ENCODE measurements at places on chromosomes 11 and 22.

DNA sequence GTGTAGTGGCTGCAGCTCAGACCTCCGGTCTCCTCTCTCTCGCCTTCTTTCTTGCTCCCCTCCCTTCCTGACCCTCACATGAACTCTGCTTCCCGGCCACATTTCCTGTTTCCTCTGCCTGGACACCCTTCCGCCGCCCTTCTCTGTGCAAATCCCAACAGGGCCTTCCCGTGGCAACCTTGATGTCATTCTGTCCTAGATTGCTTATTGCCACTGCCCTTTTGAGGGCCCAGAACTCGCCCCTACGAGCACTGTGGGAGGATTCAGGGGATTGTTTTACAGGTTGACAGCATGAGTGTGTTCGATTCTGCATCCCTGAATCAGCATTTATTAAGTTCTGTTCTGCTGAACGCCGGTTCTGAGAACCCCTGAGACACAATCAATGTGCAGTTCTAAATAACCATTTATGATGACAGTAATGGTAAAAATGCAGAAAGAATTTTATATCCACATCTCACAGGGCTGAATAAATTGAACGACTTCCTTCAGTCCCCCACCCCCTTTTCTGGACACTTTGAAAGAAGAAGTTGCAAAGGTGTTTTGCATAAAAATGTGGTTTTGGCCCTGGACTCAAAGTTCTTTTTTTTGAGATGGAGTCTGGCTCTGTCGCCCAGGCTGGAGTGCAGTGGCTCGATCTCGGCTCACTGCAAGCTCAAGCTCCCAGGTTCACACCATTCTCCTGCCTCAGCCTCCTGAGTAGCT, 6.4 kb downstream of the BATF2 start:
- peak; percentile 54 for DNase-seq

DNA sequence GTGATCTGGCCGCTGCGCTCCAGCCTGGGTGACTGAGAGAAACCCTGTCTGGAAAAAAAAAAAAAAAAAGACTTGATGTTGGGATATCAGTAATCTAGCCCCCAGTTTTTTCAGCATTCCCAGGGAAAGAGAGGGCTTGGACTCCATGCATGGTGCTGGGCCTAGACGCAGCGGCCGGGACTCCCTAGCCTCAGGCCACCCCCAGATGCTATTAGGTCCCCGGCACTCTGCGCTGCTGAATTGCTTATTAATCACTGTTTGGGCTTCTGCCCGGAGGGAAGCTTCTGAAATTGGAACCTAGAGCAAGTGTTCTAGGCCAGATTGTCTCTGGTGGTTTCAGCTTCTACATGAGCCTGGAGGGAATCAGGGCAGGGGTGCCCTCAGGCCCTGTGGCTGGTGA, 39.0 kb downstream of the SLCO2B1 start:
- DNase-seq: no peak

DNA sequence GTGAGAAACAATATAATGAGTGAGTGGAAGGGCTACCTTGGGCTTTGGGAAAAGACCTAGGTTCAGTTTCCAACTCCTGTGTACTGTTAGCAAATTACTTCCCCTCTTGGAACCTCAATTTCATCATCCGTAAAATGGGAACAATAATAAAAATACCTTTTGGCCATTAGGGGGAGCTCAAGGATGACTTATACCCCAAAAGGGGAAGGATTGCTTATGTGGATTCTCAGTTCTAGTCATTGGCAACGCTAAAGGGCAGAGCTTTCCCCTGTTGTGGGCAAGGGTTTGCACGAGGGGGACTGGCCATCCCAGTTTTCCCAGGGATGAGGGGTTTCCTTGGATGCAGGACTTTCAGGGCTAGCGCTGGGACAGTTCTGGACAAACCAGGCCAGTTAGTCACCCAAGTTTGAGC, 3.1 kb upstream of the COMMD9 start:
- DNase-seq: peak; percentile 35

GRCh38 chr11:73077454-73077853, 64.7 kb downstream of the FCHSD2 start:
- no peak for DNase-seq

- no peak for DNase-seq
These were observed 60.3 kb downstream of the MTMR2 start for GRCh38 chr11:95863486-95864140.

- DNase-seq: no peak
These were observed 1.1 kb downstream of the SCN2B start for GRCh38 chr11:118175031-118175992.

GRCh38 chr22:44801476-44801875, 49.1 kb downstream of the ARHGAP8 start:
- no peak for DNase-seq

- DNase-seq: no peak
These were observed 33.5 kb downstream of the ARVCF start for GRCh38 chr22:19982991-19983578.

DNA sequence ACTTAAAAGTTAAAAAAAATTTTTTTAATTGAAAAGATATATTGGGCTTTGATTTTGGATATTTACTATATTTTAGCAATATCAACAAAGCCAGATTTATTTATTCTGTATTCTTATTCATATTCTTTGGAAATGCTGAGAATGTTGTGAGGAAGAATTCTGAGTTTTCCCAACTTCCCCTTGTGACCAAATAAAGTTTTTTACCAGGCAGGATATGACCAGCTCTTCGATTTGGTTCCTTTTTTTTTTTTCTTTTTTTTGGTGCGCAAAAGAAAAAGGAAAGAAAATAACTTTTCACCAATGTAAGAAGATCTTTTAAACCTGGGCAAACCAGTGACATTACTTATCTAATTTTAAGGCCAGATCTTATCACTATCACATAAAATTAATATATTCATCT, 12.9 kb downstream of the TCP11L1 start:
- no peak for DNase-seq

GRCh38 chr11:60700689-60701468, 1.5 kb downstream of the MS4A8 start:
- DNase-seq: no peak

DNA sequence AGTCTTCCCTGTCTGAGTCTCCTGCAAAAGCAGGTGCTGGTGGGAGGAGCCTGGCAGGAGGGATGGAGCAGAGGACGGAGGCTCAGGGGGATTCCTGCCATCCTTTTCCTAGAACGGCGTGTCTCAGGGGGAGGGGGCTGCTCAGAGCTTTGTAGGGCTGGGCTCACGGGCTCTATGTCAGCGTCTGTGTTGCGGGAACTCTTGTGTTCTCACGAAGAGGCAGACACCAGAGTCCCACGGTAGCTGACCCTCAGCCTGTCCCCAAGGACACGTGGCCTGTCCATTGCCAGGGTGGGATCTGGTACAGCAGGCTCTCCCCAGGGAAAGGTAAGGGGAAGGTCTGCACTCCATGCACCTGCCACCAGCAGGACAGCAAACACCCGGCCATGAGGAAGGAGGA, 1505.2 kb downstream of the TBC1D22A start:
- DNase-seq: no peak

- no peak for DNase-seq
These were observed 32.3 kb downstream of the MRGPRD start for GRCh38 chr11:68948496-68948895.

- no peak for DNase-seq
These were observed 42.5 kb downstream of the ZNRF3 start for GRCh38 chr22:28925916-28926315.

- DNase-seq: no peak
These were observed 1.0 kb downstream of the FUT4 start for GRCh38 chr11:94544646-94545263.

DNA sequence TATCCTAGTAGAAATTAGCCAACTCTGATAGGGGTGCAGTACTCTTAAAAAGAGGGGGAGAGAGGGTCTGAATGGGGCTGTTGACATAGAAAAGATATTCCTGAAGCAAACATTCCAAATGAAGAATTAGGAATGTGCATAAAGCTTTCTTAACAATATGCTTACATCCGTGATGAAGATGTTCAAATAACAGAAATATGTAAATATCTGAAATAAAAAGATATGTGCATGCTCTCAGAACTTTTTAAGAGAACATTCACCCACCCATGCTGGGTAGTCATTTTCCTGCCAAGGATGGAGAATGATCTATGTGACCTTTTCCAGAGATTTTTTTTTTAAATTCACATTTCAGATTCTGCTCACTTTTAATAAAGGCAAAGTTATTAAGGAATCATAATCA, 80.6 kb downstream of the GRIA4 start:
- no peak for DNase-seq

DNA sequence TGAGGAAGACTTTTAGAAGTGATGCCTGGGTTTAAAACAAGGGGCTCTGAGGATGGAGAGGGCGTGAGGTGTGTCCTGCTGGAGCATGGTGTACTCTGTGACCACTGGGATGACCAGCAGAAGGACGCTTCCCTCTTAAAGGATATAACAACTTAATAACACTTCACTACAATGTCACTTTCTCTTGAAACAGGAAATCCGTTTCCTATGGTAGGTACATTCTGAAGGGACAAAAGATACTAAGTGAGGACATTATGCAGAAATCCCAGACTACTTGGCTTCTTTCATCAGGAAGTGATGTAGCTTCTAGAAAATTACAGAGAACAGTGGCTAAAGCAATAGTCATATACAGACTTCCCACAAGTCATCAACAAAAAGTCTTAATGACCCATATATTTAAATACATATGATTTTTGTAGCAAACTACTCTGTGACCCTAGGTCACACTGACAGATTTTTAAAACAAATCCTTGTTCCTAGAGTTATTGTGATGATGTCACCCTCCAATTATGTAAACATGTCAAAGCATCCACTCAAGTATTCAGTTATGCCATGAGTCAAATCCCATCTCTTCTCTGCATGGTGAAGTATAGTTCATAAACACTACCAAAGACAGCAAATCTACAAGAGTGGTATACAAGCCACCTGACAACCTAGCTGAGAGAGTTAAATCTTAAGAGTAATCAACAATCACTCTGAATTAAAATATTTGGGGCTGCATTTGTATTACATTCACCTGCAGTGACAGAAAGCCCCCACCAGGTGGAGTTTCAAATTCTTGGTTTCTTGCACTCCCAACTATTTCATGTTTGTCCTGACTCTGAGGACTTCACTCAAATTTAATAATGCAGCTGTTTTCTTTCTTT, 32.8 kb downstream of the PITPNB start:
- peak; percentile 34 for DNase-seq

- no peak for DNase-seq
These were observed 10.7 kb downstream of the IL2RB start for GRCh38 chr22:37138849-37139561.

DNA sequence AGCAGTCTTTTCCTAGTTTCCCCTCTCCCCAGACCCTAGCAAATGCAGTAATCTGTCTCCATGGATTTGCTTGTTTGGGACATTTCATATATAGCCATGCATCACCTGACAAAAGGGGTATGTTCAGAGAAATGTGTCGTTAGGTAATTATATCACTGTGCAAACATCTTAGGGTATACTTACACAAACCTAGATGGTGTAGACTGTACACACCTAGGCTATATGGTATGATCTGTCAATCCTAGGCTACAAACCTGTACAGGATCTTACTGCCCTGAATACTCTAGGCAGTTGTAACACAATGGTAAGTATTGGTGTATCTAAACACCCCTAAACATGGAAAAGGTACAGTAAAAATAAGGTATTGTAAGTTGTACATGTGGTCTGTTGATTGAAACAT, 23.8 kb downstream of the QSER1 start:
- no peak for DNase-seq

- peak; percentile 97 for DNase-seq
These were observed 548.0 kb downstream of the ETS1 start for GRCh38 chr11:128039140-128040021.

DNA sequence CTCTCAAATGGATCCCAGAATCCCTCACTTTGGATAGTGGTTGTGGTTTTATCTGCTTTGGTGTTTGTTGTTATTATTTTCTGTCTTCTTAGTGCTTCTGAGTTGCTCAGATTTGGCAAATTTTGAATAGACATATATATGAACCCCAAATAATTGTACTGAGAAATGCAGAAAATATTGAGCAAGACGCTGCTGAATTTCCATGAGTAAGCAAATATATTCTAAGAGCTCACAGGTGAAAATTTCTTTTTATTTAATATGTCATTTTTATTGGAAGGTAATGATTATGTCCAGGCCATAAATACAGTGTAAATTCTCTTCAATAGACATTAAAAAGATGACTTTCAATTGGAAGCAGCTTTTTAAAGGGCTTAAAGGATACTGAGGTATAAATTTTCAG, 152.1 kb downstream of the FAT3 start:
- DNase-seq: no peak
